ENCODE measurements at places on chromosomes 7 and 10. TPM values are rescaled to one million over a fixed set of nuclear protein-coding genes. Genes with fewer than 3 reads are reported as not detected.
A peak's percentile ranks its signal among the peaks of the same experiment; 100 is the strongest.

The UPK3BL2 gene
- 4.7 TPM for total RNA-seq

- DNase-seq, result peak; percentile 31
Observed at GRCh38 chr7:34453150-34453549, 204.9 kb upstream of the NPSR1 start.

The GRID2IP gene
- not detected for total RNA-seq

DNA sequence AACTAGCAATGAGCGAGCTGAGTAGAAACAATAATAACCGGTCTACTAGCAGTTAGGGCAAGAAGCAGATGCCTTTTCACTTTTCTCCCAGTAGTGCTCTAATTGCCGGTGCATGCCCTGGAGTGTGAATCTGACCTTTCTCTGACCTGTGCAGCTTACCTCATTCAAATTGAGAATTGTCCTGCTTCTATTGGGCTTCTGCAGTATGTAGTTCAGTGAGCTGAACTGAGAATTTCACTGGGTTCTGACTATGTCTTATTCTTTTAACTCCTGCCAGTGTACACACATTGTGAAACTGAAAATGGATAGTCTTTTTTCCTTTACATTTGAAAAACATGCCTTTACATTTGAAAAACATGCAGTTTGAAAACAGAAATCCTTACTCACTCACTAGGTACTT lies 157.9 kb upstream of the GRM3 start:
- DNase-seq, result no peak

GRCh38 chr7:6556196-6556595 lies 4.9 kb upstream of the GRID2IP start:
- DNase-seq, result no peak

DNA sequence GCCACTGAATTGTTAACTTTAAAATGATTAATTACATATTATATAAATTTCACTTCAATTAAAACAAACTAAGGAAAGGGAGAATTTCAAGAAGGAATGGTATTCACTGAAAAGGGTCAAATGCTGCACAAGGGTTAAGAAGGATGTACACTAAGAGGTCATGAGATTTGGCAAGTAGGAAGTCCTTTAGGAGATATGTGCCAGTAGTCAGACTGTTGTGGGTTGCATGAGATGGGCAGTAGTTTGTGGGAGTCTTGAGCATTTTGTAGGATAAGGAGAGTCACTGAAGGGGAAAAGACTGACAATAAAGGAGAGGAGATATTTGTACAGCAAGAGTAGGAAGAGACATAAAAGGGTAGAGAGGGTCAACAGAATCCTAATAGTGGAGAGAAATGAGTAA lies 12.4 kb upstream of the PTPN12 start:
- no peak for DNase-seq

The AOC1 gene
- not detected for total RNA-seq

Measured in HT1080 (cell line).